Fibroblast of lung (primary cell): ENCODE measurements at places on chromosomes 4 and X.

GRCh38 chr4:129239088-129239487 is 143.1 kb downstream of the C4orf33 start:
- DNase-seq = peak; percentile 56

DNA sequence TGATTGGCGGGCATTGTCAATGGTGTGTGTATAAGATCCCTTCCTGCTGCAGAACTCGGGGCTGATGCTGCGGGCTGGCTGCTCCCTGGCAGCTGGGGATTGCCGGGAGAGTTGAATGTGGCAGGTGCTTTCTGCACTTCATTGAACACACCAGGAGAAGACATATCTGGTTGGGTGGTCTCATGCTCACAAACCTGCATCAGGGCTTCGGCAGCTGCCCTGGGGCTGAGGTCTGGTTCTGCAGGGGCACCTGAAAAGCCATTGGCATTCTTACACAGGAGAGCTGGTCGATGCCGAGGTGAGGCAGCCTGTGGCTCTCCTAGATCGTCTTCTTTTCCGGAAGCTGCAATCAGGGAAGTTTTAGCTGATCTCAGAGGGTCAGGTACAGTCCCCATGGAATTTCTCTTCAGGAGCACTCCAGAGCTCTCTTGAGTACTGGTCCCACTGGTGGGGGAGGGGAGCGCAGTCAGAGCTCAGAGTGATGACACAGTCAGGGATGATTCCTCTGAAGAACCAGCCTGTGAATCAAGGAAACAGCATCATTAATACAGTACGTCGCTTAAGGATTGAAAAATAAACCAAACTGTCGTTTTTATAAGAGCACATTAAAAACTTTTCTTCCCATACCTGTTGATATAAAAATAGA is 57.8 kb downstream of the GPRIN3 start:
- DNase-seq = no peak

GRCh38 chr4:99722006-99722405 is 64.4 kb upstream of the C4orf54 start:
- no peak for DNase-seq

- peak; percentile 15 for DNase-seq
Measured at GRCh38 chrX:17710871-17711301, 26.4 kb upstream of the SCML1 start.

DNA sequence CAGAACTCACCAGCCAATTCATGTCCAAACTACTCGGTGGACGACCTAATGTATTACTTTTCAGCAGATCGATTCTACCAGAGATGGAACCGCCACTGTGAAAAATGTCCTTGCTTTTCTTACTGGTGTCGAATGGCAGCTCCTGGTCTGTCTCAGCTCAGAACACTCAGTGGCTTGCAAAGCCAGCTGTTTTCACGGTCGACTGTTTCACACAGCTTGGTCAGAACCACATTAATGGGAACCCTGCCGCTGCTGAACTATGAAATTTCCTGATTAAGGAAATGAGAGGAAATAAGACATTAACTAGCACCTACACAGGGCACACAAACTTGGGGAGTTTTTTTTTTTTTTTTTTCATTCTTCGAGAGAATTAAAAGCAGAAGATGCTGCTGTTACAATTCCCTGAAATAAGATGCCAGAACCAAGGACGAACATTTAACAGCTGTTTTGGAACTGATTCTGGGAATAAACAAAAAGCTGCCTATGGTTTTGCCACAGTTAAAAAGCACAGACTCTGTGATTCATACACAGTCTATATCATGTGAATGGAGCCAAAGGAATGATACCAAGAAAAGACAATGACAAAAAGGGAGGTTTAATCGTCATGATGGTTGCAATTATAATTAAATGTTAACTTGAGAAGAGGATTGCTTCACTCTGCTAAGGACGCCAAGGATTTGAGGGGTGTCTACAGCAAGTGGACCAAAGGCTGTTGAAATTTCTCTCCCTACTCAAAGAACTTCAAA is 31.3 kb downstream of the SUPT20HL2 start:
- peak; percentile 51 for DNase-seq
